ENCODE measurements at places on chromosomes 1 and 21.

DNA sequence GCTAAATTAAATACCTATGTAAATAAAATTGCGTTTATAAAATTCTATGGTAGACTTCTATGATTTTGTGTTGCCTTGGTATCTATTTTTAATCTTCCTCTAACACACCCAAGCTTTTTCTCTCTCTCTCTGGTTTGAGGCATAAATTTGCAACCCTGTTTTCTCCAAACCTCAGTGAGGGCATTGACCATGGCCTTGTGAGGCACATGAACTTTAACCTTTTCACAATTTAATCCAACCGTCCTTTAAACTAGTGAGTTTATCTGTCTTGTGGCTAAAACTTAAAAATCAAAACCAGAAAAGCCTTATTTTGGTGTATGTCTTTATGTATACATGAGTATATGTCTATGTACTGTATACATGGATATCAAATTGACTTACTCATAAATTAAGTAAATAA lies 746.6 kb upstream of the B3GALT2 start:
- no peak for DNase-seq

GRCh38 chr1:67850151-67850551 lies 16.9 kb upstream of the GNG12 start:
- DNase-seq = no peak

GRCh38 chr1:112935461-112936111 lies 20.4 kb downstream of the SLC16A1 start:
- no peak for DNase-seq

DNA sequence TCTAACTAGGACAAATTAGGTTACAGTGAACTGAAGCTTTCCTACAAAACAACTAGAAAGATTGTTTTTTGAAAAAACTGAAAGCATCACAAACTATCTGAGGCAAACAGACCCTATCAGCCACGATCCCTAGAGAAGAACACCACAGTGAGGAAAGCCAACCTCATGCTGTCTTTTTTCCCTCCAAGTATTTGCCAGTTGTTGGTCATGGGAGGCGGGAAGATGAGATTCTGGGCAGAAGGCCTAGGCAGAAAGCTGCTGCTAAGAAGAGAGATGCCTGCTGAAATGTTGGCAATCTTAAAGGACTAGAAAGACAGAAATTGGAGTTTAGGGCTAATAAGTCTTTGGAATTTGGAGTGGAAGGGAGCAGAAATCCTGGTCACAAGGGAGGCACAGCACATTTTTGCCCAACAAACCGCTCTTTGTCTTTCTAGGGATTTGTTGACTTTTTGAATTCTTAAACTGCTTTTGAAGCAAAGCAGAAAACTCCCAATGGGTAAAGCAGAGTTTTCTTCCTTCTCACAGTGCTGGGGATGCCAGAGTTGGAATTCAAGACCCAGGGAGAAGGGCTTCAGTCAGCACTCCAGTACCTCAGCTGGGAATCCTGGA lies 83.9 kb downstream of the MT1HL1 start:
- DNase-seq = no peak

GRCh38 chr1:61842863-61843514 lies 100.7 kb downstream of the PATJ start:
- peak; percentile 8 for DNase-seq

DNA sequence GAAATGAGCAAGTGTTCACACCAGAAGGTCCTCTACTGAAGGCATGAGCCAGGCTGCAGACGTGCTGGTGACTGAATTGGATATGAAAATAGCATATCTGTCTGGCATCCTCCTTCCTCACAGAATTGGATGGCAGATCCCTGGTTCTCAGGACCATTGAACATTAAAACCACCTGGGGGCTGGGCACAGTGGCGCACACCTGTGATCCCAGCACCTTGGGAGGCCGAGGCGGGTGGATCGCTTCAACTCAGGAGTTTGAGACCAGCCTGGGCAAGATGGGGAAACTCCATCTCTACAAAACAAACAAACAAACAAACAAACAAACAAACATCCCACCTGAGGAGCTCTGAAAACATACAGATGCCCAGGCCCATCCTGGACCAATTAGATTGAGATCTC lies 23.4 kb downstream of the TEX35 start:
- no peak for DNase-seq

DNA sequence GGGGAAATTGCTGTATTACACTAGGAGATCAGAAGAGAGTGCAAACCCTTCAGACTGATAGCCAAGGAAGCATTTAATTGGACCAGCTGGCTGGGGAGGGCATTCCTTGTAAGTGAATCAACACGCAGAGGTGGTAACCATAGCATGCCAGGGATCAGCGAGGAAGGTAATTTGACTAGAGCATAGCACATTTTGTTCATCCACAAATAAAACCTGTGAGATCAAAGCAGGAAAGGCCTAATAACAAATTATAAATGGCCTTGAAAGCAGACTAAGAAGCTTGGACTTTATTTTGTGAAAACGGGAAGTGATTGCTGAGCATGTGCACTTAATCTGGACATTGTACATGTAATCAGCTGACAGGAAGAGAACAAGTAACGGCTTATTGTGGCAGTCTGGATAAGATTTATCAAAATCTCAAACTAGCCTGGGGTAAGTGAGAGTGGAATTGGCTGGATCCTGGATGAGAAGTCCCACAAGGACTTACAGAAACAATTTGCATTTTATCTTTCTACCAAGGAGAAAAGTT lies 11.7 kb upstream of the CD55 start:
- DNase-seq = no peak

- DNase-seq = peak; percentile 20
Measured at GRCh38 chr1:54768093-54768492, 3.8 kb upstream of the PARS2 start.

DNA sequence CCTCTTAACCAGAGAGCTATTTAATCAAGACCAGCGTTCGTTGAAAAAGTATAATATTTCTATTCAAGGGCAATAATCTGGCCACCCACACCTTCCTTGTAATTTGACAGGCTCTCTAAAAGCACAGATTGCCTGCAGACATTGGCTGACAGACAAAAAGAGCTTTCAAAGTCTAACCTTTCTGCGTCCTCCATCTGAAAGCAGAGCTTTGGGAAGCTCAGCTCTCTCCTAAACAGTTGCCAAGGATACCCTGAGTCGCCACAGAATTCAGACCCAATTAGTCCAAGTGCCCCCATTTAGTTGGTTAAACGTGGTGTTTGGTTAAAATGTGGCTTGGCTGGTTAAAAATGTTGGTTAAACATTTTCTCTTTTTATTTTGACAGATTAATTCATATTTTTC lies 33.7 kb upstream of the PLA2G2C start:
- no peak for DNase-seq

- no peak for DNase-seq
Measured at GRCh38 chr21:33317145-33317544, 7.6 kb upstream of the IFNAR1 start.

- no peak for DNase-seq
Measured at GRCh38 chr1:219296430-219297355, 123.0 kb downstream of the LYPLAL1 start.

DNA sequence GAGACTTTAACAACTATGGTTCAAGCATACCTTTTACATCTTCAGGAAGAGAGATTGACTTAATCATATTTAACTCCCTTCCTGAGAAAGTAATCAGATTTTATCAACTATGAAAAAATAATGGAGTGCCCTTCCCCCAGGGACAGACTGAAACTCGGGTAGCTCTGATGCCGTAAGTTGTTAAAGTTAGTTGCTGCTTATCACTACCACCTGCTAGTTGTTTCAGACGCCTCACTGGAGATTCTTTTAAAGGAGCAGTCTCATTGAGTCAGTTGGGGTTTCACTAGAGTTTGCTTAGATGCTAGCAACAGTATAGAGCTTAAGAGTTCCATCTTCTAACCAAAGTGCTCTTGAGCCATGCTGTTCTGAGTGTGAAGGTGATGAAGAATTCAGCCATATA lies 17.0 kb upstream of the TRAF5 start:
- no peak for DNase-seq

DNA sequence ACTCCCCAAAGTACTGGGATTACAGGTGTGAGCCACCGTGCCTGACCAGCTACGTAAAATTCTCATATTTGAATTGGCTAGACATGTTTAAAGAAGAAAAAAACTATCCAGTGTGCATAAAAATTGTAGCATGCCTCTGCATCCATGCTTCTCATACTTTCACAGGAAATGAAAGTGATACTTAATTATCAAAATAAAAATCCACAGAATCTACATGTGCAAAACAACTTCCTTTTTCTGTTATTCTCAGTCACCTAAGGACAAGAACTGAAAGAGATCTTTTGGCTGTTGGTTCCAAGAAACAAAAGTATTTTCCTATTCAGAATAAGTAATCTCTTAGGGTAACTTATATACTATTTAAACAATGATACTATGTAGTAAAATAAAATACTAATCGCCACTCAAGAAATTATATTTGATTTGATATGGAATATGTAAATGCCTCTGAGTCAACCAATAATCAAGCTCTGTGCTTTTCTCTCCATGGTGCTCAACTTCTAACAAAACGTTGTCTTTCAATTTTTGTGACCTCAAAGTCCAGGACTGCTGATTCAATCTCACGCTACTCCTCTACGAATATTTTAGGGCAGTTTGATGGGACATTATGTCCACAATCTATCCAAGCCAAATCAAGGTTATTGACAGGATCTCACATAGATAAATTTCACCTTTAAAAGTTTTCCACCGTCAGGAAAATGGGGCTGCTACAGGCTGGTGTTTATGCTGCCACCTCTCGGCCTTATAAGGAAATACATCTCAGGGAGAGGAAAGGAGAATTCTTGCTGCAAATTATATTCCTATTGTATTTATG lies 102.7 kb downstream of the ZNF281 start:
- peak; percentile 14 for DNase-seq

DNA sequence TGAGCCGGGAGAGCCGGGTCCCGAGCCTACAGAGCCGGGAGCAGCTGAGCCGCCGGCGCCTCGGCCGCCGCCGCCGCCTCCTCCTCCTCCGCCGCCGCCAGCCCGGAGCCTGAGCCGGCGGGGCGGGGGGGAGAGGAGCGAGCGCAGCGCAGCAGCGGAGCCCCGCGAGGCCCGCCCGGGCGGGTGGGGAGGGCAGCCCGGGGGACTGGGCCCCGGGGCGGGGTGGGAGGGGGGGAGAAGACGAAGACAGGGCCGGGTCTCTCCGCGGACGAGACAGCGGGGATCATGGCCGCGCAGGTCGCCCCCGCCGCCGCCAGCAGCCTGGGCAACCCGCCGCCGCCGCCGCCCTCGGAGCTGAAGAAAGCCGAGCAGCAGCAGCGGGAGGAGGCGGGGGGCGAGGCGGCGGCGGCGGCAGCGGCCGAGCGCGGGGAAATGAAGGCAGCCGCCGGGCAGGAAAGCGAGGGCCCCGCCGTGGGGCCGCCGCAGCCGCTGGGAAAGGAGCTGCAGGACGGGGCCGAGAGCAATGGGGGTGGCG lies 371 bp downstream of the ARID1A start:
- peak; percentile 32 for DNase-seq

DNA sequence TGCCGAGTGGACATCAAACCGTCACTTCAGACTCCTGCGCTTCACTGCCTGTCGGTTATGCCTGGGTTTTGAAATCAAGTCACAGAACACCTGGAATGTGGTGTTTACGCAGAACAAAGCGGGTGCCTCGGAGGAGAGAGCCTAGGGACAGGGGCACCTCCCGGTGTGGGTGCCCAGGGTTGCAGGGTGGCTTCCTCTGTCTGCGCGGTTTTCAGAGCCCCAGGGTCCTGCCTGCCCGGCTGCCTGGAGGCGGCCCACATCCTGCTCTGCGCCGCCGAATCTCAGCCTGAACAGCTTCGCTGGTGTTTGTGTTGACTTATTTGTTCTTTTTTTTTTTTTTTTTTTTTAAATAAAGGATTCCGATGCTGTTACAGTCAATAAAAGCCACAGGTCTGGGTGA lies 113.5 kb upstream of the COL6A1 start:
- no peak for DNase-seq

GRCh38 chr1:225830841-225831240 lies 20.9 kb downstream of the EPHX1 start:
- no peak for DNase-seq

- no peak for DNase-seq
Measured at GRCh38 chr1:216081445-216081844, 341.8 kb downstream of the USH2A start.

- DNase-seq = no peak
Measured at GRCh38 chr21:33314111-33314510, 10.7 kb upstream of the IFNAR1 start.

DNA sequence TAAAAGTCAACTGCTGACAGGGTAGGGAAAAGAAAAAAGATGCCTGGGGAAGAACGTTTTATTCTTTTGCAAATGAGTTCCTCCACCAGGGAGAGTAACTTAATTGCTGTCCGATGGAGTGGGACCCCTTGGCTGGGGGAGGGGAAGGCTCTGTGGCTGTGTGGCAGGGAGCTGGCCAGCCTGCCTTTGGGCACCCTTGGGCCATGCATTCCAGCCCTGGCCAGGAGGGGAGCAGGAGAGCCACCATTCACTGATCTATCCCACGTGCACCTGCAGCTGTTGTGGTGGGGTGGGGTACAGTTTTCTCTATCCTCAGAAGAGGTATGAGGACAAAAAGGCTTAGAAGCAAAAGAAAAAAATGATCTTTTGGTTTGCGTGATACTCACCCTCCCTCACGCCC lies 116.9 kb downstream of the KCNK1 start:
- DNase-seq = no peak

DNA sequence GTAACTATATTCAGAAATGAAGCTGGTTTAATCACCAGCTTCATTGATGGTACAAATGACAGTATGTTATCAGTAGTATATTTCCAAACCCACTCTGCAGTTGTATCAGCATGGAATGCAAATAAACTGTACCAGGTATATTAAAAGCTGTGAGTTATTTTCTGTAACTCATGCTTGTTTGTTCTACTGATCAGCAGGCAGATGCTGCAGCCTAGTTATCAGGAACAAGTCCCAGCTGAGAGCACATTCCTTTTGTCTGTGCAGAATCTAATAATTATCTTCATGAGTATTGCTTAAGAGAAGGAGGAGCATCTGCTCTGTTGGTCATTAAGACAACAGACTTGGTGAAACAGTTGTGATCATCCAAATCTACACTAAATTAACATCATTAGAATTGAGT lies 1331.1 kb downstream of the MRPL39 start:
- DNase-seq = no peak

GRCh38 chr1:118258975-118259374 lies 73.9 kb upstream of the SPAG17 start:
- no peak for DNase-seq

- no peak for DNase-seq
Measured at GRCh38 chr1:12094180-12094579, 31.1 kb downstream of the TNFRSF8 start.

- no peak for DNase-seq
Measured at GRCh38 chr1:168921629-168922028, 184.9 kb upstream of the ATP1B1 start.
